ENCODE measurements at places on chromosomes 5 and 9.
A peak's percentile ranks its signal among the peaks of the same experiment; 100 is the strongest.

DNA sequence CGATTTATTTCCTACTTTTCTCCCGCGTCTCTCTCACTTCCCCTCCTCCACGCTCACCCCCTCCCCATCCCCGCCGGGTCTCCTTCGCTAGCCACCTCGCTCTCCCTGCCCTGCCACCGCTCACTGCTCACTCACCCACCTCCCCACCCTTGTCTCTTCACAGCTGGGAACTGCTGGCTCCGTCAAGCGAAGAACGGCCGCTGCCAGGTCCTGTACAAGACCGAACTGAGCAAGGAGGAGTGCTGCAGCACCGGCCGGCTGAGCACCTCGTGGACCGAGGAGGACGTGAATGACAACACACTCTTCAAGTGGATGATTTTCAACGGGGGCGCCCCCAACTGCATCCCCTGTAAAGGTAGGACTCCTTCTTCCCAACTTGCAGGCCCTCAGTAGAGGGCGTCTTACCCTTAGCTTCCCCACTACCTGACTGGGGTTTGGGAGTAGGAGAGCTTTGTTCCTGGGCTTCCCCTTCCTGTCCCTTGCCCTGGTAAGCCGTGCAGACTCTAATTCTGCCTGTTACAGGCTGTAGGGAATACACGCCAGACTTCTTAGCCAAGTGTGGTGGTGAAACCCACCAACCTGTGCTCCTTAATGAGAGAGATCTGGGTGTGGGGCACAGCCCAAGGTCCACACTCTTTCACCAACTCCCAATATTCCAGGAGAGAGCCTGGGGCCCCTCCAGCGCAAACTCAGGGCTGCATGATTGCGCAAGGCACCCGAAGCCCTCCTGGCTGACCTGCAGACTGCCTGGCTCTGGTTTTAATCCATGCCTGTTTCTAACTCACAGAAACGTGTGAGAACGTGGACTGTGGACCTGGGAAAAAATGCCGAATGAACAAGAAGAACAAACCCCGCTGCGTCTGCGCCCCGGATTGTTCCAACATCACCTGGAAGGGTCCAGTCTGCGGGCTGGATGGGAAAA, 2.5 kb downstream of the FST start:
- peak; percentile 63 for DNase-seq

DNA sequence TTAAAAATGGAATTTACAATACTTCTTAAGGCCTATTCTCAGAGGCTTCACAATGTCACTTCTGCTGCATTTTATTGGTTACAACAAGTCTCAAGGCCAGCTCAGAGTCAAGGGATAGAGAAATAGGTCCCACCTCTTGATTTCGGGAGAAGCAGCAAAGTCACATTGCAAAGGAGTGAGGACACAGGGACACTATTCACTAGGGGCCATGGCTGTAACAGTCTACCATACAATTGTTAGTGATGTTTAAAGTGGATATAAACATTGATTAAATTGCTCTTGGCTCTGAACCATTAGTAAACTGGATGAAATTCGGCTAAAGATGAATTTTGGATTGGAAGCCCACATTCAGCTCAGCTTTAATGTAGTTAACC, 21.7 kb upstream of the CMBL start:
- no peak for DNase-seq

GRCh38 chr9:124794902-124795491, 18.1 kb downstream of the OLFML2A start:
- DNase-seq: no peak

- no peak for DNase-seq
Measured at GRCh38 chr9:115291841-115292240, 173.9 kb upstream of the TNC start.

DNA sequence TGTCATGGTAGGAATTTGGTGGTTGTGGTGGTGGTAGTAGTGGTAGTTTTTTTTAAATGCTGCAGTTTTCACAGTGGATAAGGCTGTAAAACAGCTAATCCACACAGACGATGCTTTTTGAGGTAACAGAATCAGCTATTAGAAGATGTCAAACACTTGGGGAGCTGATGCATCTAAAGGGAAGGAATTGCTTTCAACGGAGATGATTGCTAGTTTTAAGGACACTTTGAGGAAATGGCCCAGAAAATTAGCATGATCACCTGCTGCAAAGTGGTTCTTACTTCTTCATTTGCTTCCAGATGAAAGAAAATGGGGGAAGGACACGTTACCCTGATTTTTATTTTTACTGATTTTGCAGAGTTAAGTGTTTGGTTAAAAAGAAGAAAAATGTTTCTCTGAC, 178.2 kb upstream of the ATP10B start:
- no peak for DNase-seq

DNA sequence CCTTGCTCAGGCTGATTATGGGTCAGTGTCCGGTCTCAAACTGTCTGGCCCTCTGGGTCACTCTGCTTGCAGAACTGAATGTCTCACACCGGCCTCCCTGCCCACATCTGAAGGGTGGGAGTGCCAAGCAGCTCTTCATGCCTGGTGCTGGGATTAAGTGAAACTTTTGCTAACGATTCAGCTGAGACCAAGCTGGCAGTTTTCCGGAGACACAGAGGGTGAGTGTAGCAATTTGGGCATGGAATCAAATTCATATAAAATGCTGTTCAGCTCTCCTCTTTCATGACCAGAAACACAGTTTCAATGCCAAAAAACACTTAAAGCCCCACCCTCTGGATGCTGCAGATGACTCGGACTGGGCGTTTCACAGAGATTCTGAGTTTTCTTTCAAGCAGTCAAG, 207.5 kb downstream of the NXNL2 start:
- no peak for DNase-seq

- no peak for DNase-seq
Measured at GRCh38 chr9:31573561-31573960, 810.9 kb upstream of the ACO1 start.

DNA sequence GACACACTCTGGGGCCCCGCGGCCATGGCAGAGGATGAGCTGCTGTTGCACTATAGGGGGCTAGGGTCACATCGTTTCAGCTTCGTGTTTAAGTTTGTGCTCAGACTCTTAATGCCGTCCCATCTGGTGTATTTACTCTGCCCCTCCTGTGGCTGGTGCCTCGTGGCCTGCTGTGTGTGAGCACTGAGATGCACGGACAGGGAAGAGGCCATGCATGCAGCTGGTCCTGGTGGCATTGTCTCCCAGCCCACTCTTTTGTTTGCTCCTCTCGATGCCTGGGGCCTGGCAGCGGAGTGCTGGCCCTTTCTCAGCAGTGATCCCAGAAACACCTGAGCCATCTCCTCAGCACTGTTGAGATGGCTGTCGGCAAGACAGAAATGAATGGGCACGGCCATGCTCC, 30.0 kb upstream of the PHF2 start:
- DNase-seq: no peak

DNA sequence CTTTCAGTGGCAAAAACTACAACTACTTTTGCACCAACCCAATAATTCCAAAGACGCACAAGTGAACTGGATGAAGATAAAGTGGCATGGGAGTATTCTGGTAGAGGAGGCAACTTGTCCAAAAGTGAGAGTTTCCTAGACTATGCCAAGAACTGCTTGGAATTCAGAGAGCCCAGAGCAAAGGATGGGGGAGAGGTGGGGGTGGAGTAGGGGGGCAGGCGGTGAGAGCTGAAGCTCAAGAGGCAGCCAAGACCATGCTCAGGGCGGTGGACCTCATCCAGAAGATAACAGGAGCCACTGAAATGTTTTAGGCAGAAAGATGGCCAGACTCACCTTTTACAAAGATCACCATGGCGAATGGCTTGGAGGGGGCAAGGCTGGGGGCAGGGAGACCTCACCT, 242.5 kb downstream of the SEC61B start:
- no peak for DNase-seq

- DNase-seq: no peak
Measured at GRCh38 chr5:146945617-146946084, 67.1 kb upstream of the PPP2R2B start.

DNA sequence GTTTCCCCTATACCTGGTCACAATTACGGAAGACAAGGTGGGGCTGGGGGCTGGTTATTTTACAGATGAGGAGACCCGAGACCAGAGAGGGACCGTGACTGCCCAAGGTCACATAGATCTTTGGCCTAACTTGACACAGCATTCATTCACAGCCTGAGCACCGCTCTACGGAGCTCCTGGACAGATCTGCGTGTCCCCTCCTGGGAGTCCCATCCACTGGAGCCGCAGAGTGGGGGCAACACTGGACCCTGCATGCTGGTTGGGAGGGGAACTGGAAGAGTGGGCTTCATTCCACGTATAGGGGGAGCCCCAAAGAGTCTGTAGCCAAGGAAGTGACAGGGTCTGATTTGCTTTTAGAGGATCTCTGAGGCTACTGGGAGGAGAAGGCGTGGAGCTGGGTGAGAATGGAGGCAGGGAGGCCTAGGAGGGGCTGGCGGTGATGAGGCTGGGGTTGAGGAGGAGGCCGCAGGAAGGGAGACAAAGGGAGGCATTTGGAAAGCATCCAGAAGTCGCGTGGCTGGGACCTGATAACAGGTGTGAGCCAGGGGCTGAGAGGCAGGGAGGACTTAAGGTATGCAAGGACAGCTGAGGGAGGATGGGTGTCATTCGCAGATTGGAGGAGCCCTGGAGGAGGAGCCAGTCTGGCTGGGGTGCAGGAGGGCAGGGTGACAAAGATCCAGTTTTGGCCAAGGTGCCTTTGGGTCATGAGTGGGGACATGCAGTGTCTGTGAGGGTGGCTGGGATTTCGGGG, 64.3 kb upstream of the IER5L start:
- no peak for DNase-seq

DNA sequence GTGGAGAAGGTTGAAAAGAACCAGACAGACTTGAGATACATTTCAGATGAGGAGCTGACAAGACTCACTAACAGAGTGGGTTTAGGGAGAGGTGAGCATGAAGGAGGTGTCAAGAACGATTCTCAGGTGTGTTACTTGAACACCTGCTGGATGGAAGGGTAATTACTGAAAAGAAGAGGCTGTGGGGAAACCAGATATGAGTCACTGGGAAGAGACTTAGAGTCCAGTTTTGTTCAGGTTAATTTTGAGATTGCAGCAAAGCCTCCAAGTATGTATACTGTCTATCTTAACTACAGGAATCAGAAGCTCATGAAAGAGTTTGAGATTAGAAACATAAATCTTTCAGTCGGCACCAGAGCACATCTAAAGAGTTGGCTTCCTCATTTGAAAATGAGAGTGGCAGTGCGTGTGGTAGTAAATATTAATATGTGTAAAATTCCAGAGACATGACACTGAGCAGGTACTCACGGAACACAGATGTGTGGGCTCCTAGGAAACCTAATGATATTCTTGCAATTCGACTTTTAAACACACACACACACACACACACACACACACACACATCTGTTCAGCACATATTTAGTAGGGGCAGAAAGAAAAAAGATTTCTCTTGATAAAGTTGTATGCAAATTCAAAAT, 197.1 kb downstream of the CDH18 start:
- DNase-seq: no peak

DNA sequence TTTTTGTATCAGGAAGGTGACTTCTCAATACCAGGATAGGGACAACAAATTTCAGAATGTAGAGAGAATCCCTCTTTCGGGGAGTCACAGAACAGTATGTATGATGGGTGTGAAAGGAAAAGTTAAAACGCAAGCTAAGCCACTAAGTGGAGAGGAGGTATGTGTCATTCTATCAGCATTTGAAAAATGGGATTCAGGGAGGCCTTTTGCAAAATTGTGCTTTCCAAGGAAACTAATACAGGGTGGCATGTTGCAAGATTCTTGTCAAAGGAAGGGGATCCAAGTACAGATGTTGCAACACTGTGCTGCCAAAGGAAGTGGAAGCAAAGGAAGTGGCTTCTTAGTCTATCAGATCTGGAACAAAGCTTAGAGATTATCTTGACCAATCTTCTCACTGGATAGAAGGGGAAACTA, 12.6 kb upstream of the TNIP1 start:
- no peak for DNase-seq

- DNase-seq: no peak
Measured at GRCh38 chr5:135046661-135047346, 12.8 kb upstream of the PITX1 start.

DNA sequence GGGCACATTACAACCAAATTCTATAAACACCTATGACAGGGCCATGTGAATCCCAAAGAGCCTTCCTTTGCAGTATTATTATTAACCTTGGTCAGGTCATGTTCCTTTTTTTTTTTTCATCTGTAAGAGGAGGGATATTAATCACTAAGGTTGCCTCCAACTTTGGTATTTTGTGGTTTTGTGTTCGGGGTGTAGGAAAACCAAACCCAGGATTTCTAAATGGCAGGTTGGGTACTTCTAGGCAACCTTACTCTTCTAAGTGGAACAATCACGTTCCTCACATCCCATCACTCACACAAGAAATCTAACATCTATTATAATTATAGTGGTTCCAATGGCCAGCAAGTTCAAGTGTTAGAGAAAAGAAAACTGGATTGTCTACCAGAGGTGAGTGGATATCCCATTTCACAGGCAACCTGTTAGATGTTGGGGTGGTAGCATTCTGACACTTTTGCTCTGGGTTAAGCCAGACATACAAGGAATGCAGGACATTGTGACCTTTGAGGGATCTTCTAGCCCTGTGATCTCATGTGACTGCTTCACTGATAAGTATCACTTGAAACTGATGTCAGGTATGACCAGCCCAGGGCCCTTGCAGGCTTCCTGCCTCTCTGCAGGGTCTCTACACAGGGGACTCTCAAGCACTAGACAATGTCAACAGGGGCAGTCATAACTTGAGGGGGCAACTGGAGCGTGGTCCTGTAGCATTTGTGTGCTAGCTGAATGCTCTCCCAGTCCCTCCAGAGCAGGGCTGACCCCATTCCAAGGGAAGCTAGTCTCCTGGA, 126.2 kb upstream of the VLDLR start:
- no peak for DNase-seq

- peak; percentile 43 for DNase-seq
Measured at GRCh38 chr9:93818827-93819472, 136.2 kb downstream of the BARX1 start.

DNA sequence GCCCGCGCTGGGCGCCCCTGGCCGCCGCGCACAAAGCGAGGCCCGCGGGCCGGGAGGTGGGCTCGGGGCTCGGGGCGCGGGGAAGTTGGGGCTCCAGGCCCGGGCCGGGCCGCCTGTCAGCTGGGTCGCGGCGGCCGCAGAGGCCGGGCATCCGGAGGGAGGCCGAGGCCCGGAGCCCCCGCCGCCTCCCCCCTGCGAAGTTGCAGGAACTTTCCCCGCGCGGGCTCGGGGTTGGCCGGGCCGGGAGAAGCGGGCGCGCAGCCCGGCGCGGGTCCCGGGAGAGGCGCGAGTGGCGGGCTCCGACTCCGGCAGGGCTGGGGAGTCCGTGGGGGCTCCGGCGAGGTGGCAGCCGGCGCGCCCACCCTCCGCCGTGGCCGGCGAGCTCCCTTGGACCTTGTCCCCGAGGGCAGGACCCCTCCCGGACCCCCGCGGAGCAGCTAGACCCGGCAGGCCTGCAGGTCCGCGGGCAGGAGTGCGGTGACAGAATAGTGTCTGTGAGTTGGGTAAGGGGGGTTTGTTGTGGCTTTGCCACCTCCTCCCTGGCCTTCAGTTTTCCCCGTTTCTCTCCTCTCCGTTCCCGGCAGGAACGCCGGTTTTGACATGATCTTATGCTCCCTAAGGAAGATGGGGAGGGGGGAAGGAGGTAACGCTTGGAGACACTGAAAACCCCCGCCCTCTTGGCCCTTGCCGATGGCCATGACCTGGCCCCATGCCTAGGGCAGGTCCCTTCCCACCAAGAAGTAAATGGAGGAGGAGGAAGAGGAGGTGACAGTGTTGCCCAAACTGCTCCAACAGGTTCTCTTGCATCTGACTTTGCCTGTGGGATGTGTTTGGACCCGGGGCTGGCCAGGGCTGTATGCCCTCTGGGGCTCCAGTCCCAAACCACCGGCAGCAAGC, 942 bp downstream of the PHF2 start:
- DNase-seq: no peak

- no peak for DNase-seq
Measured at GRCh38 chr9:34553511-34554021, 30.8 kb upstream of the ENHO start.

GRCh38 chr5:156896546-156896945, 46.5 kb downstream of the PPP1R2B start:
- no peak for DNase-seq

GRCh38 chr9:89440951-89441654, 56.8 kb downstream of the SEMA4D start:
- no peak for DNase-seq
